ENCODE measurements at places on chromosomes 7 and 10.

- DNase-seq: no peak
These were observed 73.3 kb upstream of the FHIP2A start for GRCh38 chr10:114748241-114748640.

GRCh38 chr7:158858592-158859503 lies 2.5 kb downstream of the DYNC2I1 start:
- no peak for DNase-seq

GRCh38 chr10:86087716-86088115 lies 278.9 kb downstream of the GRID1 start:
- DNase-seq: no peak

GRCh38 chr7:5439572-5440496 lies 16.2 kb upstream of the TNRC18 start:
- DNase-seq: no peak

- no peak for DNase-seq
These were observed 43.3 kb upstream of the ITGA8 start for GRCh38 chr10:15763006-15763405.

GRCh38 chr7:113774182-113774807 lies 144.5 kb downstream of the PPP1R3A start:
- DNase-seq: peak; percentile 22

GRCh38 chr7:15586266-15586665 lies 24.5 kb upstream of the AGMO start:
- no peak for DNase-seq

GRCh38 chr10:21238044-21238443 lies 287.4 kb downstream of the SKIDA1 start:
- no peak for DNase-seq

- DNase-seq: no peak
These were observed 202.9 kb upstream of the TCERG1L start for GRCh38 chr10:131514454-131514853.

- no peak for DNase-seq
These were observed 59.1 kb downstream of the CSTF2T start for GRCh38 chr10:51640120-51640819.

DNA sequence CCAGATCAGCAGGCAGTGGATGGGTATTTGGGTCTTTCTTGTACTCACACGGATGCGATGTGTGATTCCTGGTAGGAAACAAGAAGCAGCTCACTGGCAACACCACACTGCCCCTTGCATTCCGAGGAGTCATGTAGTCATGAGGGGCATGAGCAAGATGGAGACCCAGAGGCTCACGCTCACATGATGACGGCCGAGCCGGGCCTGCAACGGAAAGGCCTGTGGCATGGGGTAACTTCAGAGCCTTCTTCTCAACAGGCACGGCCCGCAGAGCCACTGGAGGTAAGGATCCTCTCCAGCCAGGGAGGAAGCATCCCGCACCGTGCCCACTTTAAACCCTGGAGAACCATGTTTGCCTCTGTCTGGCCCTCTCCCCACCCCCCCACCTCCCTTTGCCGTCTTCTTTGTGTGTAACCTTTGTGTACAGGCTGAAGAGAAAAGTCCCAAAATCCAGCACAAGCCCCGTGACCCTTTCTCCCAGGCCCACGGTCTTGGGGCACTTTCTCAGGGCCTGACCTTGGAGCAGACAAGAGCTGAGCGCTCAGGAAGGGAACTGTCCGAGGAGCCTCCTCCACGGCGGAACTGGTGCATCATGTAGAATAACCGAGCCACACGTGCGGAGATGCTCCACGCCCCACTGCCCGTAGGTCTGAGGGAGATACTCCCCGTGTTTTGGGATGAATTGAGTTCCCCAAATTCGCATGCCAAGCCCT lies 516.4 kb downstream of the DNAJB6 start:
- DNase-seq: no peak

GRCh38 chr10:74988832-74989561 lies 122.5 kb upstream of the SAMD8 start:
- no peak for DNase-seq

- DNase-seq: no peak
These were observed 82.8 kb downstream of the CDK6 start for GRCh38 chr7:92753614-92754013.

DNA sequence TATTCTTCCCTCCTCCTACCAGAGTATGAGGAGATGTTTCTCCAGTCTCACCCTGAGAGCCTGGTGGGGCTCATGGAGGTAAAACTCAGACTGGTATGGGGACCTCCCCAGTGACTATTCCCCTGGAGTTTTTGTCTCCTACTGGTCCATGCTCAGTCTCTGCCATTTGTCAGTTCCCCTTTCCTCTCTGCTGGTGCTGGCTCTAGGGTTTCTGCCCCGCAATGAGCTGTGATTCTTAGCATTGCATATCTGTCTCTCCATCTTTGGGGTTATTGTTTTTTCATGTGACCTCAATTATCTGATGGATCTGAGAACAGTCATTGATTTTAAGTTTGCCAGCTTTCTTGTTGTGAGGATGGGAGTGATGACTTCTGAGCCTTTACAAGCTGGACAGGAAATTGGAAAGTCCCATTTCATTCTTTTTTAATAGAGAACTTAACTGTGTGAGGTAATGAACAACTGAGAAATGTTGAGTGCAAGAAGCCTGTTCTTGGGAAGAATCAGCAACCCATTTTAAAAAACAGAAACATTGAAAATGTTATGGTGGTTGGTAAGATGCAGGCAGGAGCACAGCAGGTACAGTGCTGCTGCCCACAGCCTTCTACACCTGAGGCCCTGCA lies 26.9 kb downstream of the NACAD start:
- DNase-seq: no peak

DNA sequence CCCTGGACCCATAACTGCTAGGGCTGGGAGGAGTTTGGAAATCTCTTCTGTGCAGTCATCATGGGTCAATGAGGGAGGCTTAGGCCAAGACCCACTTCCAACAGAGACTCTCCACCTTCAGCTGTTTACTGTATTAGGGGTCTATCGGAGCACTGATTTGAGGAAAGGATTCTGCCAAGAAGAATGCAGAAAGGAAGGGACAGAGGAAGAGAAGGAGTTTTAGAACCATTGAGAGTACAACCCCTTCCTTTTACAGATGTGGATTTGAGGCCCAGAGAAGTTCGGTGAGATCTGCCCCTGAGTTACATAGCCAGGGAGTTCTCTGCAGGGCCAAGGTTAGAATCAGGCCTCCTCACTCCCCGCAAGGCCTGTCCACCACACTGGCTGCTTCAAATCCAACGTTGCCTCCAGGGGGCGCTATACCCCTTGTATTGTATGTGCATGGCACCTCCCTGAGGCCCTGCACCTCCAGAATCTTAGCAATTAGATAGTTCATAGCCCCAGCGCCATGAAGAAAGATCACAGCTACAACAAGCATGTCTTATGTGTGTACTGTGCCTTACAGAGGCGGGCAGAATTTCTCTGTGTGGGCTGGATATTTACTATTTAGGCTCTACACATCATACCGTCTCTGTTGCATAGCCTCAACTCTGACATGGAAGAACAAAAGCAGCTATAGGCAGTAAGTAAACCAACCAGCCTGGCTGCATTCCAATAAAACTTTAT lies 246.8 kb downstream of the SKIDA1 start:
- peak; percentile 85 for DNase-seq

- no peak for DNase-seq
These were observed 386.8 kb upstream of the POT1 start for GRCh38 chr7:125316466-125316865.

DNA sequence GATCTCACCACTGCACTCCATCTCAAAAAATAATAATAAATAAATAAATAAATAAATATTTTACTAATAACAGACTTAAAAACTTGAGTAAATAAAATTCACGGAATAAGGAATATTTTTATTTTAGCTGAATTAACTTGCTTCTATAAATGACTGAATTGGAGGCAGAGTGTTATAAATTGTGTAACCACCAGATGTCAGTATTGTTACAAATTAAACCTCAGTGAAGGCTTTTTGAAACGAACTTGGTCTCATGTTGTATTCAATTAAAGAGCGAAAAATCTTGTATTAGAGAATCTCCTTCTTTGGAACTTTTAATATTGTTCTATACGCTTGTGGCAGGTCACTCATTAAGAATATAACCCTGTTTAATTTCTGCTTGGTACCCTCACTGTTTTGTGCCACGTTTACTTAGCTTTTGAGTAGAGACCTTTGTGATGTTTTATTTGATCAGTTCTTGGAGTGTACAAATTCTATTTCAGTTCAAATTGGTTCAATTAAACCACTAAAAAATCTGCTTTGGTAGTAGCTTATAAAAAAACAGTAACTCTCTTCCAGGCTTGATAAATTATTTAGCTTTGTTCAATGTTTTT lies 45.6 kb upstream of the SCIN start:
- DNase-seq: peak; percentile 31

DNA sequence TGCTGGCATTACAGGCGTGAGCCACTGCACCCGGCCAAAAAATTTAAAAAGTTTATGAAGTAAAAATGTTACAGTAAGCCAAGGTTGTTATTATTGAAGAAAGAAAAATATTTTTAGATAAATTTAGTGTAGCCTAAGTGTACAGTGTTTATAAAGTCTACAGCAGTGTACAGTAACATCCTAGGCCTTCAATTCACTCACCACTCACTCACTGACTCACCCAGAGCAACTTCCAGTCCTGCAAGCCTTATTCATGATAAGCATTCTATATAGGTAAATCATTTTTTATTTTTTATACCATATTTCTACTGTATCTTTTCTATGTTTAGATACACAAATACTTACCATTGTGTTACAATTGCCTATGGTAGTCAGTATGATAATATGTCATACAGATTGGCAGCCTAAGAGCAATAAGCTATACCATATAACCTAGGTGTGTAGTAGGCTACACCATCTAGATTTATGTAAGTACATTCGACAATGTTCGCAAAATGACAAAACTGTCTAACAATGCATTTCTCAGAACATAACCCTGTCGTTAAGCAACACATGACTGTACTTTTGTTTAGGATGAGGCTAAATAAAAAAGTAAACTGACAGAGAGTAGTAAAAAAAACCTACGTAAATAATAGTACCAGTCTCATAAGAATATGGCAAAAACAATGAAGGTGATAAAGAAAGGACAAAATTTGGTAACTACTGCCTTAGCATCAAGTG lies 77.8 kb upstream of the FAM133B start:
- no peak for DNase-seq

DNA sequence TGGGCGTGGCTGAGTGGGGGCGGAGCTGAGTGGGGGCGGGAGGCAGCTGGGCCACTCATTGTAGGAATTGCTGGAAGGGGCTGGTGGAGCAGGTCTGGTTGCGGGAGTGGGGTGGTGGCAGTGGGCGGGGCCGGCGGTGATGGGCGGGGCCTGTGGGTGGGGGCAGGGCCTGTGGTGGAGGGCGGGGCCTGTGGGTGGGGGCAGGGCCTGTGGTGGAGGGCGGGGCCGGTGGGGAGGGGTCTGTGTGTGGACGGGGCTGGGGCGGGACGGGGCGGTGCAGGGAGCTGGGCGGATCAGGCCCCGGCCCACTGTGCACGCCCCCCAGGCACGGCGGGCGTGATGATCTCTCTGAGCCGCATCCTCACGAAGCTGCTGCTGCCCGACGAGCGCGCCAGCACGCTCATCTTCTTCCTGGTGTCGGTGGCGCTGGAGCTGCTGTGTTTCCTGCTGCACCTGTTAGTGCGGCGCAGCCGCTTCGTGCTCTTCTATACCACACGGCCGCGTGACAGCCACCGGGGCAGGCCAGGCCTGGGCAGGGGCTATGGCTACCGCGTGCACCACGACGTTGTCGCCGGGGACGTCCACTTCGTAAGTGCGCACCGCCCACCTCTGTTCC lies 14.0 kb downstream of the SLC29A4 start:
- no peak for DNase-seq

GRCh38 chr7:113026941-113027340 lies 59.7 kb downstream of the GPR85 start:
- no peak for DNase-seq

DNA sequence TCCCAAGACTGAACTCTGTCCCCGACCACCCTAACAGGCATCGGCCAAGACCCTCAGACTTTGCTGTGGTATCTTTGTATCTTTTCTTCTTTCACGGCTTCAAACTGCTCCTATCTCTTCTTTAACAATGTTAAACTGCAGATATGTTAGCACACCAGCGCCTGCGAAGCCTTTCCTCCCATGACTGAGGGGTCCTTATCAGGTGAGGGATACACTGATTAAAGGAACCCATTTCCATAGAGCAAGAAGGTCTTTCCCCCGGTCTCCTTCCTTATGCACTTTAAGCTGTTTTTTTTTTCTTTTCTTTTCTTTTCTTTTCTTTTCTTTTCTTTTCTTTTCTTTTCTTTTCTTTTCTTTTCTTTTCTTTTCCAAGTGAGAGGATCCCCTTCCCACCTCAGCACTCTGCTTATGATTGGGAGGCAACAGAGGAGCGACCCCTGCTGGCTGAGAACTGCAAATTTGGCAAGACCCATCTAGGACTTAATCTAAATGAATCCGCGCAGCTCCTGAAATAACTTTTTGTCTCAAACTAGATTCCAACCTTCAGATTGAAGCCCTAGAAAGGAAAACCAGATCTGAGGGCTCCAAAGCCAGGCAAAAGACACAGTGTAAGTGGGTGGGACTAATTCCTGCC lies 109.9 kb downstream of the ITGB8 start:
- peak; percentile 11 for DNase-seq

- DNase-seq: peak; percentile 85
These were observed 76.8 kb downstream of the LANCL2 start for GRCh38 chr7:55441774-55442522.

GRCh38 chr7:20219062-20219445 lies 1.9 kb upstream of the MACC1 start:
- DNase-seq: no peak

GRCh38 chr7:31033674-31034300 lies 18.3 kb upstream of the ADCYAP1R1 start:
- no peak for DNase-seq

GRCh38 chr7:149713731-149714068 lies 59.7 kb downstream of the ZNF467 start:
- no peak for DNase-seq

GRCh38 chr10:50607356-50607925 lies 16.3 kb downstream of the SGMS1 start:
- no peak for DNase-seq

DNA sequence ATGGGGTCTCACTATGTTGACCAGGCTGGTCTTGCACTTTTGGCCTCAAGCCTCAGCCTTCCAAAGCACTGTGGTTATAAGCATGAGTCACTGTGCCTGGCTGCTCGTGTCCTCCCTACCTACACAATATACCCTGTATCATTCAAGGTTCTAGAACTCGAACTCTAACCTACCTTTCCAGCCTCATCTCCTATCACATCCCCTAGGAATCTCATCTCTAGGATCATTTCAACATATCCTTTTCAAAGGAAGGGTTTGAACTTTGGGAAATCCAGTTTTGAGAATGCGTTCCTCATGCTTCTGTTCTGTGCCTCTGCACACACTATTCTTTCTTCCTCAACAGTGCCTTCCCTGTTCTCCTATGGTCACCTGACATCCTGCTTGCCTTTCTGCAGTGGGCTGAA lies 87.8 kb upstream of the RHEB start:
- no peak for DNase-seq

GRCh38 chr10:73998929-73999691 lies 1.2 kb downstream of the VCL start:
- peak; percentile 68 for DNase-seq

DNA sequence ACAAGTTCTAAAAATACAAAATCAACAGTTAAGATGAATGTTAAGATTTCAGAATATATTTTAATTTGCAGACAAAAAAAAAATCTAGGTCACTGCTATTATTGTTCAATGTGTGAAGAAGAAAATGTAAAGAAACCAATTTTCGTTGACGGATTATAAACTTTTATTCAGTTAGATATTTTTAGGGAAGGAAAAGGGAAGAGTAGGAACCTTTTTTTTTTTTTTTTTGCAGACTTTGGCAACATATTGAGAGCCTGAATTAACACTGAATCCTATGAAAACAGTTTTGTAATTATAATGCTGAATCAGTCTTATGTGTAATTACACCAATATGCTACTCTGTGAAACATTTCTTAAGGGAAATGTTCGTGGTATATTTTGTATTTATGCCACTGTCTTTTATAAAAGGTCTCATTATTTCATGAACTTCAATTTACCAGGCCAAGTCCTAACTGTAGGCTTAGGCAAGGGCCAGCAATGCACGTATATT lies 106.3 kb downstream of the ST8SIA6 start:
- DNase-seq: no peak
